T-helper 1 cell (primary cell): ENCODE measurements at places on chromosomes 7 and 10.

DNA sequence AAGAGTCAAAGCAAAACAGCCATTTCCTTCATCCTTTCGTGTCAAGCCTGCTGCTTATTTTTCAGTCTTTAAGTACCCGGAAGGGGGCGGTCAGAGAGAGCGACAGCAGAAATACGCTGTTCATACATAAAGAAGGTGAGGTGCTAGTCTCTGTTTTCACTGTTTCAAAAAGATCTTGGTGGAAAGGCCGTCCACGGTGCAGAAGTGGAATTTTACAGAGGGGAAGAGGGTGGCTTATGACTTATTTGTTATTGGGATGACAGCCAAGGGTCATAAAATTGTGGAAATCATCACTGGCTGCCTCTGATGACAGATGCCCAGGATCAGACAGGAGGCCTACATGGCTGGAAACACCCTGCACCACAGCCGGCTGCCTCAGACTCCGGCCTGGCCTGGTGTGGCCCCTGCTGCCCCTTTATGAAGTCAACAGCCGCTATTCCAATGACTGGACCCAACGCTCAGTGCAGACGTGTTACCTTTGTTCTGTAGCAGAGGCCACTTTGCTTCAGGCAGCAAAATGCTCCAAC is 57.0 kb downstream of the HIPK2 start:
- DNase-seq: no peak

DNA sequence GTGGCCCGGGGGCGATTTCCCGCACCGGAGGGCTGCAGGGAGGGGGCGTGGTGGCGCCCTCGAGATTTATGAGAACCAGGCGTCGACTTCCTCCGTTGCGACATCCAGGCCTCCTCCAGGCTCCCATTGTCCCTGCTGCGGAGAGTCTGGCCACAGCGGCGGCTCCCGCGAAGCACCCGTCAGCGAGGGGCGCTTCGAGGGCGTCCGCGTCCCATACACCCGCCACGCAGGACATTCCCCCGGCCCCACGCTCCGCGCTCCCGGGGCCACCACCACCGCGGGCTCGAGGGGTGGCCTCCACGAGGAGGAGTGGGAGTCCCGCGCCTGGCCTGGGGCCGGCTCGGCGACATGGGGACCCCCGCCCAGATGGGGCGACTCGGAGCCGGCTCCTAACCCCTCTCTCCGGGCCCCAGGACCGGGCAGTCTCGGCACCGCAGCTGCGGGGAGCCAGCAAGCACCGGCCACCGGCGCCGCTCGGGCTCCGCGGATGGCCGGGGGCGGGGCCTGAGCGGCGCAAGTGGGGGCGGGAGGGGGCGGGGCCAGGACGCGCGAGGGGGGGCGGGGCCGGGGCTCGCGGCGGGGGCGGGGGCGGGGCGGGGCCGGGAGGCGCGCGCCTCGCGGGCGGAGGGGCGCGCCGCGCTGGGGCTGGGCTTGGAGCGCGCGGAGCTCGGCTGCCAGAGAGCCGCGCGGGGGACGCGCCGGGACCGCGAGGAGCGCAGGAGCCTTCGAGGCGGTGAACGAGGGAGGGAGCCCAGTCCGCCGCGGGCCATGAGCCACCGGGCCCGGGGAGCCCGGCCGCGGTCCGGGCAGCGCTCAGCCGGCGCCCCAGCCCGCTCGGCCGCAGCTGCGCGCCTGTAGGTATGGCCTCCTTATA is at the start of gene SH2B2:
Gene SH2B2 (plus strand): TSS at position 632 of the 874 bp plus-strand sequence. CDS start 13,683 bp downstream, outside the sequence.
- no peak for DNase-seq

GRCh38 chr7:26659121-26659520 is 205.3 kb downstream of the SKAP2 start:
- no peak for DNase-seq

DNA sequence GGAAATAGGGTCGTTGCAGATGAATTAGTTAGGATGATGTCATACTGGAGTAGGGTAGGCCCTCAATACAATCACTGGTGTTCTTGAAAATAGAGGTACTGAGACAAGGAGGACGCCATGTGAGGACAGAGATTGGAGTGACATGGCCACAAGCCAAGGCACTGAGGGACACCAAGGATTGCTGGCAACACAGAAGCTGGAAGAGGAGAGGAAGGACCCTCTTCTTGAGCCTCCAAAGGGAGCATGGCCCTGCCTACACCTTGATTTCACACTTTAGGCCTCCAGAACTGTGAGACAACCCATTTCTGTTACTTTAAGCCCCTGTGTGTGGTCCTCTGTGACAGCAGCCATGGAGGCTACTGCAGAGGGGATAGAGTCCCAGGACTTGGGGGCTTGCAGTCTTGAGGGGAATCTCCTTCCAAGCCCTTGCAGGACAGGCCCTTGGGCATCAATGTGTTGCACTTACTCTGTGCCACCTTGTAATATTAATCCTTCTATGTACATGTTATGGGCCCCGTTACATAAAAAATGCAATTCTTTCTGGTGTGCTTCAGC is 3.7 kb upstream of the AOC1 start:
- no peak for DNase-seq

- DNase-seq: no peak
Observed at GRCh38 chr7:143023047-143023446, 3.9 kb downstream of the OR9A2 start.

DNA sequence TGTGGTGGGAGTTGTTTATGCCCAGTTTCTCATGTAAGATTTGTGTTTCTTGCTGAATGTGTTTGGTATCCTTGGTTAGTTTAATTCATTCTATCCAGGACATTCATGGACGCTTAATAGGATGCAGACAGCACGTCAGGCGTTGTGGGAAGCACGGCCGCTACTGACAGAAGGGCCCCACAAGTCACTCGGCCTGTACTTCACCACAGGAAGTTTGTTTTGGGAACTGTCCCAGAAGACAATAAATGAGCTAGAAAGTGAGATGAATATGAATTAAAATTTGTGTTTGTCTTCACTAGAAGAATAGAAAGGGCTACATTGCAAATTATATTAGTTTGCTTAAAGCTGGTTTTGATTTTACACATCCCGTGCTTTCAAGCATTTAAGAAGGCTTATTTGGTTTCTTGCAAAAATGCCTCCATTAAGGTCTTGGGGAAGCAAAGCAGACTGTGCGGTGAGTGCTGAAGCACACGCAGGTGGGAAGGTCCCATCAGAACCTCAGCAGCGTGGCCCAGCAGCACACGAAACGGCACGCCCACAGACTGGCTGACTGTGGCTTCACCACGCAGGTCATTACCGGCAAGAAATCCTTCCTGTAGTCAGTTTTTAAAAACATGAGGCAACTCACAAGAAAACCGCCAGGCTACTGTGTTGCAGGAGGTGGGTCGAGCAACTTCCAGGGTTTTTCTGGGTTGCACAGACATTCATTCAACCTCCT is 74.1 kb downstream of the VIPR2 start:
- peak; percentile 53 for DNase-seq

DNA sequence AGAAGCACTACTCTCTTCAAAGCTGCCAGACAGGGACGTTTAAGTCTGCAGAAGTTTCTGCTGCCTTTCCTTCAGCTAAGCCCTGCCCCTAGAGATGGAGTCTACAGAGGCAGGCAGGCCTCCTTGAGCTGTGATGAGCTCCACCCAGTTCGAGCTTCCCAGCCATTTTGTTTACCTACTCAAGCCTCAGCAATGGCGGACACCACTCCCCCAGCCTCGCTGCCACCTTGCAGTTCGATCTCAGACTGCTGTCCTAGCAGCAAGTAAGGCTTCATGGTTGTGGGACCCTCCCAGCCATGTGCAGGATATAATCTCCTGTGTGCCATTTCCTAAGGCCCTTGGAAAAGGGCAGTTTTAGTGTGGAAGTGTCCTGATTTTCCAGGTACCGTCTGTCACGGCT is 74.3 kb downstream of the TMEM26 start:
- no peak for DNase-seq

GRCh38 chr7:2640846-2641316 is 9.1 kb downstream of the TTYH3 start:
- DNase-seq: no peak

DNA sequence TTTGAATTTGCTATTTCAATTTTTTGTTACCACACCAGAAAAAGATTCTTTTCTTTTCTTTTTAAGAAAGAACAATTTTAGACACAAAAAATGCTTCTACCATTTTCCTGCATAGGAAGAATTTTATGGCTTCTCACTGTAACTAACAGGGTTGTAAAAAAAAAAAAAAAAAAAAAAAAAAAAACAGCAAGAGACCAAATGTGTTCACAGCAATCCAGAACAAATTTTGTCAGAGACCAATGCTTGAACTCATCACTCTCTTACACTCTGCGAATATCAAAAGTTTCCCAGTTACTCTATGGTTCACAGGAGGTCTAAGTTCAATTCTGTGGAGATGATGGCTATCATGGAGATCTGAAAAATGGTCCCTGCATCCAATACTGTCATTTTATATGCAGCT is 84.4 kb downstream of the CHCHD3 start:
- no peak for DNase-seq

- DNase-seq: no peak
Observed at GRCh38 chr7:76283254-76284159, 19.0 kb upstream of the HSPB1 start.

- peak; percentile 19 for DNase-seq
Observed at GRCh38 chr7:131544449-131545301, 11.8 kb downstream of the PODXL start.

DNA sequence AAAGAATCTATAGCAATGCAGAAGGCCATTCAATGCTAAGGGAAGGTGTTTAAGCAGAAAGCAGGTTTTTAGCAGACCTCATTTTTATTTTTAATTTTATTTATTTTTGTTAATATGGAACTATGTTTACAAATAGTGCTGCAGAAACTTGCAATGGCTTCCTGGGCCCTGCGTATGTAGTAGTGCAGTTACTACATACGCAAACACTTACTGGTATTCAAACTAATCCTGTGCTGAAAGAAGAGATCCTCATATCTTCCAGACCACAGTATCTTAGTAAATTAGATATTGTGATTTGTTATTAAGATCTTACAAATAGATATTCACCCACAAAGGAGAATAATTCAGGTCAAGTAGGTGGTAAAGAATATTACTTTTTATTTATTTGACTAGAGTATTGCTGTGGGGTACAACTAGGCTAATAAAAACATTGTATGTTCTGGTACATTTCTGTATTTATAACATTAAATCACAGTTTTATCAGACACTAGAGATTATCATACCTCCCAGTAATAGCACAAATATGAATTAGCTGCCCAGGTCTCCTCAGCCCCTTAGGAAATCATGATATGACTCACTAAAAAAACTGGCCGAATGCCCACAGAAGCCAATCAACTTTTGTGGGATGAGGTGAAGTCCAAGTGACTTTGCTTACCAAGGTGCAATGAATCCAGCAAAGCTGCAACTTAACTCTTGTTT is 57.6 kb downstream of the RNLS start:
- DNase-seq: no peak

GRCh38 chr10:28668363-28669226 is 8.7 kb upstream of the BAMBI start:
- DNase-seq: no peak

DNA sequence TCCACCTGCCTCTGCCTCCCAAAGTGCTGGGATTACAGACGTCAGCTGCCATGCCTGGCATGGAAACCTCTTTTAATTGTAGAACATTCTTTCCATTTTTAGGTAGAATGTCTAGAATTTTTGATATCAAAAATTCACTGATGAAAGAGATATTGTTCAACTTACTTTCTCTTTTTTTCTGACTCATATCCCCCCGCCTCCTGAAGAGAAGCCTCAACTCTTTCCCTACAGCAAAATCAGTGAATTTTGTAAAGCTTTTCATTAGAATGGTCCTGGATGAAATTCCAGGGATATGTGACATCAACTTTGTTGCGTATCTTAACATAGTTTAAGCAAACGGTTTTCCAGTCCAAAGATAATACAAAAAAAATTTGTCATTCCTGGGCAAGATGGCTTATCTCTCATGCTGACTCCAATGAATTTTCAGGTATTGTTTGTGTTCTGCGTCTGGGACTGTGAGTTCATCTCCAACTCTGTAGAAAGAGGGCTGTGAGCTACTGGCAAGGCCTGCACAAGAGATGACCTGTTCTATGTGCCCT is 256.8 kb downstream of the BMPER start:
- no peak for DNase-seq

GRCh38 chr10:132363921-132364593 is 32.1 kb downstream of the LRRC27 start:
- no peak for DNase-seq

DNA sequence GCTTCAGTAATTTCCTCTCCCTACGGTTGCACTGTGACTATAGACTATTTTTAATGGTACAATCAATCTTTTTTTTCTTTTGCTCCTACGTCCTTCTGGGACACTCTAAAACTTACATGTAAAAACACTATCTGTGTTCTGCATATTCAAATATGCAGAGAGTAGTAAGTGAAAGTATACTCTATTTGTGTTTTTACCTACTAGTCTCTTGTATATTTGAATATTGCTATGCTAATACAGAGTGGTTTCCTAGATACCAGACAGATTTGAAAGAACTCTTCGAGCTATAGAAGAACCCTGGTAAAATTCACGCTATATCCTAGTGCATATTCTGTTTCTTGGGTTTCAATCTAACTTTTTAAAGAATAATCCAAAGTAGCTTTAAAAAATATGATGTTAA is 200.8 kb upstream of the LRRN3 start:
- DNase-seq: no peak

- DNase-seq: no peak
Observed at GRCh38 chr10:93259126-93259525, 185.4 kb downstream of the CYP26A1 start.

- DNase-seq: no peak
Observed at GRCh38 chr7:4136501-4137110, 545.5 kb upstream of the FOXK1 start.

GRCh38 chr7:91660734-91661356 is 219.7 kb downstream of the MTERF1 start:
- no peak for DNase-seq

DNA sequence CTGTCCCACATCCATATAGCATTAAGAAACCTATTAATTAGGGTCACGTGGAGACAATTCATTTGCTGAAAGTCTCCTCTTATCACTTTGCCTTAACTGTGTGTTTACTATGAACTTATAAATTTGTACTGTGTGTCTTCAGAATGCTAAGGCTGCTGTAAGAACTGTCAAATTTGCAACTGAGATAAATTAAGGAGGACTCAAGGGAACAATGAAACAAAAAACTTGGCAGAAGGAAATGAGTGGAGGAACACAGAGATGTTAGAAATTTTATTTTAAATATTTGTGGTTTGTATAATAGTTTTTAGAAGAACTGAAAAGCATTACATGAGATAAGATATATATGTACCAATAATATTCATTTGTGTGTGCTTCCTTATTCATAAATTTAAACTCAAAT is 1005.3 kb upstream of the SORCS1 start:
- DNase-seq: no peak

DNA sequence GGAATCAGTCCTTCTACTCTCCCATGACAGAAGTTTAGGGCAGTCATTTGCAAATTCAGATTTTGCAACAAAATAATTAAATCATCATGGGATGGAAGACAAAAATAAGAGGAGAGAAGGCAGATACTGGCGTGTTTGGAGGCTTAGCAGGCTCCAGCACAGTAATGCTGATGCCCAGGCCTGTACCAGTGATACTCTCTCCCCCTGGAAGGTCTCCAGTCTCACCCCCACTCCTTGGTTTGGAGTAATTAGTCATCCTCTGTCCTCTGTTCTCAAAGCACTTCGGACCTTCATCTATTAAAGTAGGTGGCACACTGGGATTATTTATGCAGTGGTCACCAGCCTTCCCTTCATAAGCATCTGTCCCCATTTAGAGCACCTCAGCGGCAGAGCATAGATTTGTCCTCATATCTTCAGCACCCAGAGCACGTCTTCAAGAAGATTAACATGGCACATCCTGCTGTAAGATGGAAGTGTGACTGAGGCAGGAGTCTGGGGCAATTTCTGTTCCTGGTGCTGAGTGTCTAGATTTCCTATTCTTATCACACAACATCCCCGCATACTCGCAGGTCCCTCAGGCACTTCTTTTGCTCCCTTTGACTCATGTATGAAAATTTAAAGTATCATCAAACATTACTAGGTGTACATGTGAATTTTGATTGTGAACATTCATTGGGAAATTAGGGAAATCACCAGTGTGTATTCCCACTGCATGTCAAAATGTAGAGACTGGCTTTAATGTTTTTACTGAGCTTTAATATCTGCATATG is 31.3 kb upstream of the TRIL start:
- DNase-seq: no peak
